ENCODE measurements at places on chromosomes 16 and 17. TPM values are rescaled to one million over a fixed set of nuclear protein-coding genes. Genes with fewer than 3 reads are reported as not detected.

The CCL4 gene
- total RNA-seq = not detected

DNA sequence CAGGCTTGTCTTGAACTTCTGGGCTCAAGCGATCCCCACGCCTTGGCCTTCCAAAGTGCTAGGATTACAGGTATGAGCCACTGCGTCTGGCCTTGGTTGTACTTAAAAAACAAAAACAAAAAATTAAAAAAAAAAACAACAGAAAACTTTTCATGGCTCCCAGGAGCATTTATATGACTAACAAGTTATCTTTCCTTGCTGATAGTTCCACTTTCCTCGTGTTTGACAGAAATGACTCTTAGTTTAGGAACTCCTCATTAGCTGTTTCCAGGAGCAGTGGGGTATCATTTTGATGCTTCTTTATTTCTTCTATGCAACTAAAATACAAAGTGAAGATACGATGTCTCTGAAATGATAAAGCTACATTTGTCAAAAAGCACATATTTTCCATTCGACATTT is 165.4 kb downstream of the PRKCA start:
- no peak for DNase-seq
- no peak overlapping the region for H3K27ac ChIP-seq
- no peaks in the 10 kb centered on the region for H3K27me3 ChIP-seq
- no peak overlapping the region for H3K4me3 ChIP-seq
- H3K4me1 ChIP-seq = peaks cover 50% of the 10 kb centered on the region

DNA sequence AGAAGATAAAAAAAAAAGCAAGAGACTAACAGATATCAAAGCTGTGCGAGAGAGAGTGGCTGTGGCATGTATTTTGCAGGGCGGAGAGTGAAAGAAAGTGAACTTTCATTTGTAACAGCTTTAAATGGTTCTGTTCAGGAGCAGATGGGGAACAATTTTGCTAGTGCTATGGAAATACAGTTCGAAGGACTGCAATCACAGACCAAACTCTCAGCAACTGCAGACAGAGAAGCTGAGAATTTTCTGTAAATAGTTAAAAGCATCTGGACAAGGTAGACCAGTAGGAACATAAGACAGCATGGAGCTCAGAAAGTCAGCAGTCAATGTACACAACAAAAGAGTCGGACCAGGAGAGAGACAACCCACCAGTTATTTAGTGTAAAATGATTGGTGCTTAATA is 62.3 kb downstream of the TBX4 start:
- no peak overlapping the region for H3K27ac ChIP-seq
- no peak for DNase-seq
- H3K27me3 ChIP-seq = no peaks in the 10 kb centered on the region

- H3K27me3 ChIP-seq = peaks cover 10% of the 10 kb centered on the region
- DNase-seq = peak; percentile 75
- H3K4me1 ChIP-seq = no peaks in the 10 kb centered on the region
- no peak overlapping the region for H3K27ac ChIP-seq
- H3K36me3 ChIP-seq = no peaks in the 10 kb centered on the region
Measured at GRCh38 chr16:24858219-24859041, 12.7 kb downstream of the SLC5A11 start.

DNA sequence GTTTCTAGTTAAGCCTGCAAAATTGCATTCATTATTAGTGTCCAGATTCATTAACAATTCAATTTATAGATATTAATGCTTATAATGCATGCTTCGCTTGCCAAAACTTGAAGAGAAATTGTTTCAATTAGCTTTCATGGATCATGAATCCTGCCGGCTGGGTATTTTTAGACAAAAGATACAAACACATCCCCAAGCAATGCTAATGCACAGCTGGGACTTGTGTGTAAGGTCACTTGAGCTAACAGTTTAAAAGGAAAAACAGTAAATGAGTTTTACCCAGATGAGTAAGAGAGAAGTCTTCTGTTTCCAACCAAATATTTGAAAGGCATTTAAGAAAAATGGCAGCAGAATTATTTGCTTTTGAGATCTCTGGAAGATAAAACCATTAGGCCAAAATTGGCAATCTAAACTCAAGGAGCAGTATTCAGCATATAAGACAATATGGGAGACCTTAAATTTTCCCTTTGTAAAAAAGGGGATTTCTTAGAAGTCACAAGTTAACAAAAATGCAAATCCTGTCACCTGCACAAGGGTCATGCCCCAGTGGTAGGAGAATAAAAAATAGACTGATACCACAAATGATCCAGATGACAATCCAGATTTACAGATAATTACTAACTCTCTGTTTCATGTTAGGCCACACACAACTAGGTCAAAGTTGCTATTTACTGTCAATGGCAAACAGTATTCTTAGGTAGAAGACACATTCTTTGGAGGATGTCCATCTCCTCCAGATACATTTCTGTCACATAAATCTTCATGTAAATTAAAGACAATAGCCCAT is 418.4 kb upstream of the PMFBP1 start:
- no peak overlapping the region for H3K27ac ChIP-seq
- H3K4me3 ChIP-seq = no peak overlapping the region

Data from neural crest cell (in vitro differentiated cells).